ENCODE measurements at places on chromosomes 3 and 15. TPM values are rescaled to one million over a fixed set of nuclear protein-coding genes. Genes with fewer than 3 reads are reported as not detected.

- no peak for DNase-seq
Observed at GRCh38 chr3:50495609-50496423, 7.6 kb downstream of the CACNA2D2 start.

GRCh38 chr15:51076524-51077220, 18.0 kb downstream of the TNFAIP8L3 start:
- DNase-seq = no peak

The C3orf80 gene
- 2.0 TPM for total RNA-seq

The SNX33 gene
- 4.3 TPM for total RNA-seq

- no peak for DNase-seq
Observed at GRCh38 chr15:65962187-65962586, 92.9 kb downstream of the RAB11A start.

GRCh38 chr3:35320646-35321407, 318.5 kb upstream of the ARPP21 start:
- no peak for DNase-seq

GRCh38 chr3:148727231-148727630, 29.5 kb downstream of the AGTR1 start:
- peak; percentile 69 for DNase-seq

The TCAIM gene
- total RNA-seq = 58.6 TPM

The ZNF80 gene
- 0.09 TPM for total RNA-seq

- DNase-seq = no peak
Observed at GRCh38 chr3:98215051-98215450, 48.6 kb downstream of the OR5H15 start.

The TLR9 gene
- 0.09 TPM for total RNA-seq

The CPNE9 gene
- 4.4 TPM for total RNA-seq

The TRIM42 gene
- total RNA-seq = not detected

The TIMP4 gene
- 17.6 TPM for total RNA-seq

GRCh38 chr15:48989170-48989569, 25.5 kb upstream of the SHC4 start:
- no peak for DNase-seq

- DNase-seq = no peak
Observed at GRCh38 chr3:24601066-24601939, 106.7 kb upstream of the THRB start.

The ZBED2 gene
- total RNA-seq = not detected

GRCh38 chr3:175502155-175502554, 643.0 kb downstream of the NAALADL2 start:
- no peak for DNase-seq

GRCh38 chr15:61186905-61187741, 42.0 kb downstream of the RORA start:
- DNase-seq = peak; percentile 13

DNA sequence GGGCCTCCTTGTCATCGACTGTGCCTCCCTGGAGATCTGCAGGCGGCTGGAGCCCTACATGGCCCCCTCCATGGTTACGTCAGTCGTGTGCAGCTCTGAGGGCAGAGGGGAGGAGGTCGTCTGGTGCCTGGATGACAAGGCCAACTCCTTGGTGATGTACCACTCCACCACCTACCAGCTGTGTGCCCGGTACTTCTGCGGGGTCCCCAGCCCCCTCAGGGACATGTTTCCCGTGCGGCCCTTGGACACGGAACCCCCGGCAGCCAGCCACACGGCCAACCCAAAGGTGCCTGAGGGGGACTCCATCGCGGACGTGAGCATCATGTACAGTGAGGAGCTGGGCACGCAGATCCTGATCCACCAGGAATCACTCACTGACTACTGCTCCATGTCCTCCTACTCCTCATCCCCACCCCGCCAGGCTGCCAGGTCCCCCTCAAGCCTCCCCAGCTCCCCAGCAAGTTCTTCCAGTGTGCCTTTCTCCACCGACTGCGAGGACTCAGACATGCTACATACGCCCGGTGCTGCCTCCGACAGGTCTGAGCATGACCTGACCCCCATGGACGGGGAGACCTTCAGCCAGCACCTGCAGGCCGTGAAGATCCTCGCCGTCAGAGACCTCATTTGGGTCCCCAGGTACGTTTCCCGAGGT, 146.5 kb downstream of the LRRK1 start:
- DNase-seq = no peak

- no peak for DNase-seq
Observed at GRCh38 chr3:151526757-151527156, 65.9 kb upstream of the IGSF10 start.

The RNF13 gene
- 85.2 TPM for total RNA-seq

DNA sequence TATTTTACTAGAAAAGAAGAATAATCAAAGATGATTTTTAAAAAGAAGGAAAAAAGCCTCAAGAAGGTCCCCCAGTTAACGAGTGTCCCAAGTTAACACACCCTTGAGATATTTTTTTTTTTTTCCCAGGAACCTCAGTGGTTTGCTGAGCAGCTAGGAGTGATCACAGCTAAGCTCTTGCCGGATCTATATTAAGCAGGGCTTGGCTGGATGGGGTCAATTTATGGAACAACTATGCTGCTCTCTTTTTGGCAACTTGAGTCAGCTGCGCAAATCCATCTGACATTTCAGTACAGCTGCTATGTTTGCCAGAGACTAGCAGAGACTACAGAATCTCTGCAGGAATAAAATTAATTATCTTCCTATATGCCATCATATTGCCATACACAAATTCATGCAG, at the start of gene LMOD3:
Gene LMOD3 (minus strand): TSS at position 193 of the 400 bp plus-strand sequence. CDS start 209 bp downstream, outside the sequence.
- DNase-seq = no peak

- DNase-seq = no peak
Observed at GRCh38 chr3:176581589-176581988, 615.7 kb downstream of the TBL1XR1 start.

- no peak for DNase-seq
Observed at GRCh38 chr3:73292220-73292619, 230.8 kb downstream of the EBLN2 start.

The HCLS1 gene
- 1.8 TPM for total RNA-seq

The CFAP100 gene
- total RNA-seq = 1.8 TPM

The UBXN7 gene
- total RNA-seq = 48.9 TPM

DNA sequence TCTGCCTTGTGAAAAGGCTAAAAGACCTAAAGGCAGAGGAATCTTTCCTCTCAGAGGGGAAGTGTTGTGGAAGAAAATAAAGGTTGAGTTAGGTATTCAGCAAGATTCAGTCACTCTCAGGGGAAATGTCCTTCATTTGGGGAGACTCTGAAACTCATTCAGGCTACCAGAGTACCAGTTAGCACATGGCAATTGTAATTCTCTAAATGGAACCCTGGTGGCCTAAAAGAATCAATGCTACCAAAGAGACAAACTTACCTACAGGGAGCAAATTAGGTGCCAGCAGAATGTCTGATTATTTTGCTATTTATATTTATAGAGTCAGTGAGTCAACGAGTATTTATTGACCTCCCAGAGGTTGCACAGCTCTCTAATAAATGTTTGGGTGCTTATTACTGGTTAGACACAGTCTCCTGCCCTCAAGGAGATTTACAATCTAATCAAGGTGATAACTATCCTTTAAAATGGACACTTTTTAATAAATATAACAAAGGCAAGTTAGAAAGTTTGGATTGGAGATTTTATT, 33.9 kb upstream of the CDIN1 start:
- no peak for DNase-seq

The CX3CR1 gene
- total RNA-seq = 7.9 TPM

The ADIPOQ gene
- 0.27 TPM for total RNA-seq

DNA sequence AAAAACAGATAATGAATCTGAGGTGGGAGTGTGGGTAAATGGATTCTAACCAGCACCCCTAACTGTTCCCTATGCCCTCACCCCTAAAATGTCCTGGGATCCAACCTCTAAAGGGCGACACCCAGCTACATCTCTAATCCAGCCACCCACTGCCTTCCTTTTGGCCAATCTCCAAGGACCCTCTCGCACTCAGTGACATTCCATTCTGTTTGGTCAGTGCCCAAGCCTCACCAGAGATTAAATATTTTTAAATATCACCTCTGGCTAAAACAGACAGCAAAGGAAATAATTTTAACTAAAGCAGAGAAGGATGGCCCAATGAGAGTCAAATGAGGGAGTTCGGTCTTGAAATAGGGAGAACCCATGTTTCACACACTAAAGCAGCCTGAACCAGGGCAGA, 19.9 kb upstream of the SCN10A start:
- no peak for DNase-seq

GRCh38 chr3:64600246-64600950, 87.4 kb downstream of the ADAMTS9 start:
- no peak for DNase-seq

- peak; percentile 72 for DNase-seq
Observed at GRCh38 chr15:79451361-79451999, 19.3 kb downstream of the MINAR1 start.

The IL20RB gene
- 0.45 TPM for total RNA-seq

The CYP1A2 gene
- not detected for total RNA-seq

The UBAP1L gene
- total RNA-seq = 10.3 TPM

The GABRR3 gene
- not detected for total RNA-seq

The KNL1 gene
- 17.7 TPM for total RNA-seq

DNA sequence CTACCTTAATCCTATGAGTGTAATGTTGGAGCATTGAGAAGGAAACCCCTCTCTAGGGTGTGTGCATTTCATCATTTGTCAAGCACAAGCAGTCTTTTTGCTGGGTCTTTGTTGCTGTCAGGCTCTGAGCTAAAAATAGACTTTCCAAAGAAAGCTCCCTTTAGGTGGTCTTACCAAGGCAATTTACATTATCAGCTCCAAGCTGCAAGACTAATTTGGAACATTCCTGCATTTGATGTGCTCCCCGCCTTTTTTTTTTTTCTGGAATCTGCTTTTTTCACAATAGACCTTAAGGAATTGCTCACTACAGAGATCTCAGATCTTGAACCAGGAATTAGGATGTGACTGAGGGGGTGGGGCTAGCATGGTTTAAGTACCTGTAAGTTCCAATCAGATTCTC, 60.6 kb upstream of the STAC start:
- DNase-seq = no peak

GRCh38 chr15:89075846-89076245, 12.4 kb upstream of the ABHD2 start:
- no peak for DNase-seq

DNA sequence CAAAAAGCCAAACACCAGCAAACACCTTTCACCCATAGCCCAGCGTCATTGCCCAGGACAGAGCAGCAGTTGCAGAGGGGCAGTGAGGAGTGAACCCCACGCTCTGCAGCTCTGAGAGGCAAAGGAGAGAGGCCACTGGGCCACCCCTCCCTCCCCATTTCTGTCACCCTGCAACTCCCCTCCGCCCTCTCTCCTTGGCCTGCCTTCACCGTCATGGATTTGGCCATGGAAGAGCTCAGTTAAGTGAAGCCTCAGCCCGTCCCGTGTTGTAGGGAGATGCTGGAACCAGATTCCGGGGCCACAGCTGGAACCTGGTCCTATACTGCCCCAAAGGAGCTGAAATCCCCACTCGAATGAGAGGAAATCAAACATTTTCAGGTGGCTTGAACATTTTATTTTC, 21.9 kb downstream of the MRAS start:
- no peak for DNase-seq
